ENCODE measurements at places on chromosomes 1 and 21. TPM values are rescaled to one million over a fixed set of nuclear protein-coding genes. Genes with fewer than 3 reads are reported as not detected.

The ABCG1 gene
- total RNA-seq, result 34.7 TPM

The CYP4Z1 gene
- total RNA-seq, result not detected

The CCDC185 gene
- total RNA-seq, result not detected

The ARHGEF10L gene
- total RNA-seq, result 0.98 TPM

The CYP4B1 gene
- not detected for total RNA-seq

The G0S2 gene
- total RNA-seq, result 4.6 TPM

The SLC45A1 gene
- 0.48 TPM for total RNA-seq

The NEK2 gene
- total RNA-seq, result 7.2 TPM
